Anterior cingulate cortex (tissue), 58 donors: ENCODE measurements at places on chromosomes 7 and 10.

DNA sequence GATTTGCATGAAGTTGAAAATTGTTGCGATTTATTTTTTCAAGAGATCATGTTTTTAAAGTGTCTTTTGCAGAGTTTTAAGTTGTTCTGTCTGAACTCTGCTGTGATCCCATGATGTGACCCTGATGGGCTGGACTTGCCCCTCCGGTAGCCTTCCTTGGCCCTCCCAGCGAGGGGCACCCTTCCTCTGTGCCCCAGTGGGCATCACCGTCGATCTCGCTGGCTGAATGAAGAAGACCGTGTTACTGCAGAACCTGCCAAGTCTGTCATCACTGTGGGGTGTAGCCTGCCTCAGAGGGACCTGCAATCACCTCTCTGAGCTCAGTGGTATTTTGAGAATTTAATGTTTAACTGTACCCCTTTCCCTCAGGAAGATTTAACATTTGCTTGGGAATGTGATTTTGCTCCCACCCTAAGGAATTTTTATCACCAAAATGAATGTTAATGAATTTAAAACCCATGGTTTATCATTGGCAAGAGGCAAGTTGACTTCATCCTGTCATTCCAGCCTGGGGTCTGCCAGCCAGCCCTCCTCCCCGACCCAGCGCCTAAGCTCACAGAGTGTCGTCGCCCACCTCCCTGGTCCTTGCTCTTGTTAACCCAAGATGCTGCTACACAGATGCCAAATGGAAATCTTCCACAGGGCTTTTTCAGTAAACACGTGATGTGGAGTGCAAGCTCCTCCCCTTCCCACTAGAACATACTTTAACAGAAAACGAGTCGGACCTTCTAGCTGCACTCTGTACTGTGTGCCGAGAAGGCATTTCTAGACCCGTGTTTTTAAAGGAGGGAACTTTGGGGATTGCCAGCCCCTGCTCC is 115.4 kb downstream of the NT5C2 start:
- no peak for DNase-seq

GRCh38 chr10:21860718-21861117 is 142.8 kb downstream of the DNAJC1 start:
- no peak for DNase-seq

GRCh38 chr7:36107926-36108631 is 45.0 kb upstream of the EEPD1 start:
- DNase-seq, result no peak

DNA sequence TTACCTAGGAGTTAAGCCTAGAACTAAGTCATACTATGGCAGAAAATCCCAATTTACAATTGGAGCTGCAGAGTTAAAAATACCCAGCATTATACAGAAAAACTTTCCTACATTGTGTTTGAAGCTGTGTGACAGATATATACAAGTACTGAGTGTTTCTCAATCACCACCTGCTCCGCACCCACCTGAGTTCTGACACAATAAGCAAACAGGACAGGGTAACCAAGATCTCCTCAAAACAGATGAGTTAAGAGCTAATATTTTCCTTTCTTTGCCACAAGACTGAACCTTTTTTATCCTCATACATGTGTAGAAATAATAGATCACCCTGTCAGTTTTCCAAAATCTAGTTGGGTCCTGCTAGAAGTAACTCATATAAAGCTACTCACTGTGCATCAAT is 186.3 kb downstream of the DOCK4 start:
- no peak for DNase-seq

GRCh38 chr10:68053553-68053952 is 21.5 kb downstream of the HERC4 start:
- no peak for DNase-seq

DNA sequence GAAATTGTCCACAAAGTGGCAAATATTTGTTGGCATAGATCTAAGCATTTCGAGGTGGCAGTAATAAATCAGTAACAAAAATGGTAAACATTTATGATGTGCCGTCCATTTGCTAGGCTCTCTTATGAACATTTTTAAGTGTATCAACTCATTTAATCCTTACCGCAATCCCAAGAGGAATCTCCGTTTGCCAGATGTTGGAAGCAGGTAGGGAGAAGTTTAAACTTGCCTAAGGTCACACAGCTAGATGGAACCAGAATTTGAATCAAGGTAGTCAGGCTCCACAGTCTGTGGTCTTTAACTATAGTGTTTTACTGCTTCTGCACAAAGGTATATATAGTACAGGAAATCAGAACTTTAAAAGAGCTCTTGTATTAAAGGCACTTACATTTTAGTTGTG is 2.6 kb downstream of the MKLN1 start:
- no peak for DNase-seq

GRCh38 chr7:36216063-36216684 is 63.1 kb downstream of the EEPD1 start:
- DNase-seq, result no peak

DNA sequence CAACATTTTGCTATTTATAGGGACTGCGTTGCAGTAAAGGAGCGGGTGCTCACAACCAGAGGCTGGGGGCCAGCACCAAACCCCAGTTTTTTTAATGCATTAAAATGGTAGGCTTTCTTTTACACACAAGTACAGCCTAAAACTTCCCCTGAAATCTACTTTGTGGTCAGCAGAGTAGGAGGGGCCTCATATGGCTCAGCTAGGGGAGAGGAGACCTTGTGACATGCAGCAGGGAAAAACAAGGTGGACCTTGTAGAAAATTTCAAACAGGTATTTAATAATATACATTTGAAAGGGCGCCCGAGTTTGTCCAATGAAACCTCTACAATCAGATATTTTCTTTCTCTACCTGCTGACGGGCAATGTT is 1.4 kb downstream of the CCDC136 start:
- DNase-seq, result no peak

- no peak for DNase-seq
These were observed 34.0 kb downstream of the LUC7L2 start for GRCh38 chr7:139393621-139394211.

- DNase-seq, result no peak
These were observed 315.3 kb downstream of the TYW1 start for GRCh38 chr7:67311901-67312300.

- no peak for DNase-seq
These were observed at the start of gene TNS3 for GRCh38 chr7:47581804-47582763. Gene TNS3, minus strand, starts transcription at chr7:47582111. Its CDS starts 142,475 bp downstream, at chr7:47439636.

DNA sequence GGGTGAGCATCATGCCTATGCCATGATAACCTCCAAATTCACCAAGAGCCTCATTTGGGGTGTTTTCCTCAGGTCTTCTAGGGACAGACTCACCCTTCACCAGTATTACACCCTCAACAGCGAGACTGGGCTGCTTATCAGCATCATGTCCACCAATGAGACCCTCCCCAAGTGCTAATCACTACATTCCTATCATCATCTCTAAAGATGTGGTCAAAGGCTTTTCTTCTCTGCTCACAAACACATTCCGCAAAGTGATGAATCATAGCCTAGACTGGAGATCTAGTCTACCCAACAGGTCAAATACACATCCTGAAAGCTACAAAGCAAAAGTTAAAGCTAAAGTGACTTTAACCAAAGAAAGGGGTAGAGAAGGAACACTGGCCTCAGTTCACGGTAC is 75.3 kb upstream of the C7orf33 start:
- no peak for DNase-seq

- no peak for DNase-seq
These were observed 52.7 kb upstream of the BTRC start for GRCh38 chr10:101301111-101301731.

- DNase-seq, result no peak
These were observed 386.5 kb upstream of the PFKP start for GRCh38 chr10:2680821-2681220.

GRCh38 chr10:70893227-70894006 is 5.1 kb upstream of the PCBD1 start:
- DNase-seq, result no peak

DNA sequence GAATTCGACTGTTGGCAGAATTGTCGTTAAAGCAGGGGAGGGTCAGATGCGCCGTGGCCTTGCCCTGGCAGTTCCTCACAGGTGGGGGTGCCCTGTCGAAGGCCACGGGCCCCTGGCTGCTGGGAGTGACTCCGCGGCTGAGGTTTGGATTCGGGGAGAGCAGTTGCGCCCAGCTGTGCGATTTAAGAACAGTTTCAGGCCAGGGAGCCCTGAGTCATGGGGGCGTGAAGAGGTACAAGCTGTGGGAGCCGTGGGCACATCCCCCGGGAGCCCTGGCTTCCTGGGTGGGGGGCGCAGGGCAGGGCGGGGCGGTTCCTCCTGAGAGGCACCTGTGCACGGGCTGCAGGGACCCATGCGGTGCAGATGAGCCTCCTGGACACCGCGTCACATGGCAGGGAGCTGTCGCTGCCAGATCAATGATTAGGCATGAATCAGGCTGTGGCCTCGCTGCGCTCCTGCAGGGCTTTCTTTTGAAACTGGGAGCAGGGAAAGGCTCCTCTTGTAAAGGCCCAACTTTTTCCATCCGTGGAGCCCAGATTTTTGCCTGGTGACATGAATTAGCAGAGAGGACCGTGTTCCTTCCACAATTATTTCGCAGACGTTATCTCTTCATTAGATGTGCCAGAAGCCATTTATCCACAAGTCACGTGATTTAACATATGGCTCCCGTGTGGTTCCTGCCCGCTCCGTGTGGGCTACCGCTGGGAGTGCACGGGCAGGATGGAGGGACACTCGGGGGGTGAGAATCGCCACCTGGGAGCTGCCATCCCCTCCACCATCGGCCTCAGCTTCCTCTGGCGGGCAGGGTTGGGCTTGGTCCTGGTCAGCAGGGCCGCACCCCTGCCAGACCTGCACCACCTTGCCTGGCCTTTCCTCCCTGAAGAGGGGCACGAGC is 918 bp downstream of the PWWP2B start:
- DNase-seq, result no peak
